ENCODE measurements at places on chromosomes 16 and 17.

DNA sequence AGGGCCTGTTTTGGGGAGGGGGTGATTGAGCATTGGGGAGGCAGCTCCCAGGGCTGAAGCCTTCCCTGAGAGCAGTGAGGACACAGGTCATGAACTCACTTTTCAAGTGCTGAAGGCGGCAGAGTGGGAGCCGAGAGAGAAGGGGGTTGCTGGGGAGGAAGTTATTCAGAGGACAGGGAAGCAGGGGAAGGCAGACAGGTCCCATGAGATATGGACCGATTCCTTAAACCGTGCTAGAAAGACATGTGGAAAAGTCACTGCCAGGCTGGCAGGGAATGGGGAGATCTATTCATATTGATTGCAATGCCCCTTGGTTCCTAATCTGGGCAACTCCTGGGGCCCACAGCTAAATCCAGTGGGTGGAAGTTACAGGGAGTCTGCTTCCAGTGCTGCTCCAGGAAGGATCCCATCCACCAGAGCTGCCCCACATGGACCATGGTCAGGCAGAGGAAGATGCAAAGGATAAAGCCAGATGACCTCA is 1.1 kb downstream of the CCL4 start:
- no peak for DNase-seq

DNA sequence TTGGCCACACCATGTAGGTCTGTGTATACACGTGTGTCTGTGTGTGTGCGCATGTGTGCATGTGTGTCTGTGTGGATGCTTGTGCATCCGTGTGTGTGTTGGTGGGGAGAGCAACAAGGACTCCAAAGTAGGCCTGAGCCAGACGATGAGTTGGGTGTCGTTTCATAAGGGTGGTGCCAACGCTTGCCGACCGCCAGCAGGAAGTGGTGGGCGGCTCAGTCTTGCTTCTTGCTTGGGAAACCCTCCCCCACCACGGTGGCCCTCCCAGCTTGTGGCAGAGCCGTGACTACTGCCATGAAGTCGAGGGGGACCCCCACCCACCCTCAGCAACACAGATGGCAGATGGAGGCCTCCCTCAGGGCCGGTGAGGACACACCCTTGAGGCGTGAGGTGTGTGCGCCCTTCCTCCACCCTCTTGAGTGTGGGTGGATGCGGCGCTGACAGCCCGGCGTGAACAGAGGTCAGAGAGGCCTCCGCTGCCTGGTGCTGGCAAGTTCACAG is 17.5 kb downstream of the SBK1 start:
- no peak for DNase-seq

- peak; percentile 54 for DNase-seq
Measured at GRCh38 chr17:28494445-28495188, 11.5 kb upstream of the FOXN1 start.

GRCh38 chr17:42818379-42818778 is 5.7 kb downstream of the BECN1 start:
- DNase-seq: no peak

- no peak for DNase-seq
Measured at GRCh38 chr17:82086941-82087906, 10.8 kb downstream of the FASN start.

DNA sequence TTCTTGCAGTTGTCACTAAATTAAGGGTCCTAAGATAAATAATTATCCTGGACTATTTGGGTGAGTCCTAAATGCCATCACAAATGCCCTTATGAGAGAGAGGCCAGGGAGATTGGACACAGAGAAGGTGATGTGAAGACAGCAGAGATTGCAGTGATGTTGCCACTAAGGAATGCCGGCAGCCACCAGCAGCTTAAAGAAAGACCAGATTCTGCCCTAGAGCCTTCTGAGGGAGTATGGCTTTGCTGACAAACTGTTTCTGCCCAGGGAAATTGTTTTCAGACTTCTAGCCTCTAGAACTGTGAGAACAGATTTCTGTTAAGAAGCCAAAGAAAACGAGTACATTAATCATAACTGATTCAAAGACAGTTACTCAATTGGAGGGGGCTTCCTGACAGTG is 10.0 kb upstream of the ZNF23 start:
- no peak for DNase-seq

- no peak for DNase-seq
Measured at GRCh38 chr17:61570118-61570517, 20.9 kb downstream of the NACA2 start.

DNA sequence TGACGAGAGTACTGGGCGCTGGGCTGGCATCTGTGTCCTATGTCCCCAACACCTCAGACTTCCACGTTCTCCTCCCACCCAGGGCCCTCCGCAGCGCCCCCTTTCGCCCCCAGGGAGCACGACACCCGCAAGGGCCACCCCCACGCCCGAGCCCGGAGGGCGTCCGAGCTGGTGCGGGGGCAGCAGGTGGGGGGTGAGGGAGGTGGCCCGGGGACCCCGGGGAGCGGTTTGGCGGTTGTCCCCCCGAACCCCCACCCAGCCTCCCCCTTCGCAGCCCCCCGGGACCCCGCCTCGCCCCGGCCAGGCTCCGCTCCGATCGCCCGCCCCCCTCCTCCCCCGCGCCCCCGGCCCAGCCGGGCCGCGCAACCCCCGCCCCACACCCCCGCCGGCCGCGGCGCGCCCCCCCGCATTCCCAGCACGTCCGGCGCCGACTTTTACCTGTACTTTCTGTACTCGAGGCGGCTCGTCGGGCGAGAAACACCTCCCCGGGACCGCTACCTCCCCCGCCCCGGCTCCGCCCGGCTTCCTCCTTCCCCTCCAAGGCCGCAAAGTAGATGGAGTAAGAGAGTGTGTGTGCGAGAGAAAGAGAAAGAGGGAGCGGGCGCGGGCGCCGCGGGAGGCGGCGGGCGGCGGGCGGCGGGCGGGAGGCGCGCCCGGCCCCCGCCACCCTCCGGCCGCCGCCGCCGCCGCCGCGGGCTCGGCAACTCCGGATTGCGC is 901 bp downstream of the CDYL2 start:
- peak; percentile 22 for DNase-seq

- no peak for DNase-seq
Measured at GRCh38 chr17:48139944-48140343, 32.4 kb downstream of the SNX11 start.

- no peak for DNase-seq
Measured at GRCh38 chr17:74117087-74117698, 86.3 kb upstream of the RPL38 start.

DNA sequence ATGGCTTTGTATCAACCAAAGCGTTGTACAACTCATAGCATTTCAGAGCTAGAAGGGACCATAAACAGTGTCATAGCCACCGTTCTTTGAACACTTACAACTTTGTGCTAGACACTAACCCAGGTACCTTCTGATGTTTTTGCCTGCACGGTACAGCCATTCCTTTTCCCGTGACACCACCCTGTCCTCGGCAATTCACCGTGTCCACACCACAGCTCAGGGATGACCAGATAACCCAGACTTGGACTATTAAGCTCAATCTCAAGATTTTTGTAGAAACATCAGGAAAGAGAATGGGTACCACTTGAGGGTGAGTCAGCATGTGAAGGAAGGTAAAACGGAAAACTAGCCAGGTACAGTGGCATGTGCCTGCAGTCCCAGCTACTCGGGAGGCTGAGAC is 9.8 kb upstream of the CBFB start:
- DNase-seq: no peak

Data from fibroblast of skin of abdomen (primary cell).